ENCODE measurements at places on chromosomes 2 and 18.

DNA sequence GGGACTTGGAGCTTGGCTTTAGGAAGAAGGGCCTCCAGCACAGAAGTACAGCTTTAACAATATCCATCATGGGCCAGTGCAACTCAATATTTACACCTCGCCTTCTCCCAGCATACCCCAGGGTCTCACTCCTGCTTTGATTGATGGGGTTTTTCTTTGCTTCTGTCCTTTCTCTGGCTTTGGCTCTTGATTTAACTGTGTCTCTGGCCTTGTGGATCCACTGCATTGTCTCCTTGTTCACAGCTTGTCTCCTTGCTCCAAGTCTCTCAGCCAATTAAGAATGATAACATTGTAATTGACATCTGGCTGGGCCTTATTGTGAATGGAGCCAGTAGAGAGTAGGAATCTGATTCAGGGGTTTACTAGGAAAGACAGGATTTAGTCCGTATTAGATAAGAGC is 1019.5 kb downstream of the TMEM182 start:
- no peak for DNase-seq

DNA sequence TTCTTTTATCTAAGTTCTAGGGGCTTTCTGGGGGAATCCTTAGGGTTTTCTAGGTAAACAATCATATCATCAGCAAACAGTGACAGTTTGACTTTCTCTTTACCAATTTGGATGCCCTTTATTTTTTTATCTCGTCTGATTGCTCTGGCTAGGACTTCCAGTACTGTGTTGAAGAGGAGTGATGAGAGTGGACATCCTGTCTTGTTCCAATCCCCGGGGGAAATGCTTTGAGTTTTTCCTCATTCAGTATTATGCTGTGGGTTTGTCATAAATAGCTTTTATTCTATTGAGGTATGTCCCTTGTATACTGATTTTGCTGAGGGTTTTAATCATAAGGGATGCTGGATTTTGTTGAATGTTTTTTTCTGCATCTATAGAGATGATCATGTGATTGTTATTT is 549.5 kb downstream of the EPHA4 start:
- DNase-seq: no peak

GRCh38 chr2:129656081-129656598 is 323.3 kb upstream of the RAB6C start:
- no peak for DNase-seq

GRCh38 chr2:29583104-29583503 is 338.3 kb downstream of the ALK start:
- no peak for DNase-seq

- DNase-seq: peak; percentile 10
Observed at GRCh38 chr2:165874445-165875039, 79.0 kb downstream of the TTC21B start.

DNA sequence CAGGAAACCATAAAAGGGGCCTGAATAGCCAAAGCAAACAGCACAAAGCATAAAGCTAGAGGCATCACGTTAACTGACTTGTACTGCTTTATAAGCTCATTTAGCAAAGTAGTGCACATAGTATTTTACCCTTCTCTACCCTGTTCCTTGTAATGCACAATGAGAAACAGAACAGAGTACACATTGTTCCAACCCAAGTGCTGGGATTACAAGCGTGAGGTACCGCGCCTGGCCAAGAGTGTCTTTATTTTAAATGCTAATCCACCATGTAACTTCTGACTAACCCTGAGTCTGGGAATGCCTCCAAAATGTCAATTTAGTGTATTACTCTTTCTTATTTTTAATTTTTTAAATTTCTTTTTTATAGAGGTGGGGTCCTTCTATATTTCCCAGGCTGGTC is 46.4 kb upstream of the STON1 start:
- no peak for DNase-seq

DNA sequence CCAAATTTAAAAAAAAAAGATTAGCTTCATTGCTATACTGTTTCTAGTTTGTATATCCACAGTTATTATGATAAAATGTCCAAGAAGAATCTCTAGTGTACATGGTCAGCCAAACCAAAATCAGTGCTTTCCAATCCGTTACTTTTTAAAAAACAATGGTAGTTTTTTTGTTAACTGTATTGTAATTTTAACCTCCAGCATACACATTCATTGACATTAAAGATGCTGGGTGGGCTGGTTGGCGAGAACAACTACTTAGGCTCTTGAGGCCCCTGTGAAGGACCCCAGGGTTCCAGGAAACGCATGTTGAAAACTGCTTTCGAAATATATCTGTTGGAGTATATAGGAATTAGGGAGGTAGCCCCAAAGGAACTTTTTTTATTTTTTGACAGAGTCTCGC is 107.3 kb upstream of the RASGRP3 start:
- DNase-seq: no peak

DNA sequence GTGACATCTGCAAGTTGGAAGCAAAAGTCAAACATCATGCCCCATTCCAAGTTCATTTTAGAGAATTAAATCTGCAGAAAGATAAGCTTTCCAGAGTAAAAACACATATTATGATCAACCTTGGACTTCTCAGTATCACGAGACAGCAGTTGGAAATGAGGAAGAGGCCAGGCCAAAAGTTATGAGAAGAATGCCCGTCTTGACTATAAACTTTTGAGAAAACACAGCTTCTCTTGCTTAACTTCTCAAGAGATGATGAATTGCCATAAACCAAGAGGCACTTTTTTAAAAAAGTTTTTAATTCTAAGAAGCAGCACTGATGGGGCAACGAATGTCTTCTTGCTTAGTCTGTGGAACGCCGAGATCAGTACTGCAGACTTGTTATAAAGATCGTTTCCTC is 52.6 kb upstream of the NFU1 start:
- DNase-seq: no peak

DNA sequence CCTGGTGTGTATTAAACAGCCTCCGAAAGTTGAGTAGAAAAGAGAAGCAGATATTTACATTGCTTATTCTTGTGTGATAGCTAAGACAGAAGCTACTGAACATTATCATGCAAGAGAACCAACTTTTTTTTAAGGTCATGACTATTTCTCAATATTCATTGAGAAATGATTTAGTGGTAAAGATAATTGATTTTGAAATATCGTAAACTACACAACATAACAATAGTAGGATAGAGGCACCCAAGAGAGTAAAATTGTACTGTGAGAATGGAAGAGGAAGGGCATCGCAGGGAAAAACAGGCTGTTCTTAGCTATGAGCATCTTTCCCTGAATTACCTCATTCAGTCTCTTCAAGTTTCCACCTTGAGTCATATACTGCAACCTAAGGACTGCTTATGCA is 25.2 kb downstream of the HRH4 start:
- no peak for DNase-seq

- DNase-seq: no peak
Observed at GRCh38 chr2:229081411-229081810, 189.7 kb downstream of the PID1 start.

- DNase-seq: no peak
Observed at GRCh38 chr2:107584577-107584976, 242.1 kb upstream of the RGPD4 start.

- DNase-seq: no peak
Observed at GRCh38 chr2:65164426-65164891, 34.6 kb upstream of the RAB1A start.

All from pulmonary artery endothelial cell (primary cell).